ENCODE measurements at places on chromosomes 7 and 10.

GRCh38 chr10:635088-635861, 54.2 kb downstream of the DIP2C start:
- no peak for DNase-seq

GRCh38 chr10:69215405-69216171, 4.5 kb upstream of the HKDC1 start:
- no peak for DNase-seq

DNA sequence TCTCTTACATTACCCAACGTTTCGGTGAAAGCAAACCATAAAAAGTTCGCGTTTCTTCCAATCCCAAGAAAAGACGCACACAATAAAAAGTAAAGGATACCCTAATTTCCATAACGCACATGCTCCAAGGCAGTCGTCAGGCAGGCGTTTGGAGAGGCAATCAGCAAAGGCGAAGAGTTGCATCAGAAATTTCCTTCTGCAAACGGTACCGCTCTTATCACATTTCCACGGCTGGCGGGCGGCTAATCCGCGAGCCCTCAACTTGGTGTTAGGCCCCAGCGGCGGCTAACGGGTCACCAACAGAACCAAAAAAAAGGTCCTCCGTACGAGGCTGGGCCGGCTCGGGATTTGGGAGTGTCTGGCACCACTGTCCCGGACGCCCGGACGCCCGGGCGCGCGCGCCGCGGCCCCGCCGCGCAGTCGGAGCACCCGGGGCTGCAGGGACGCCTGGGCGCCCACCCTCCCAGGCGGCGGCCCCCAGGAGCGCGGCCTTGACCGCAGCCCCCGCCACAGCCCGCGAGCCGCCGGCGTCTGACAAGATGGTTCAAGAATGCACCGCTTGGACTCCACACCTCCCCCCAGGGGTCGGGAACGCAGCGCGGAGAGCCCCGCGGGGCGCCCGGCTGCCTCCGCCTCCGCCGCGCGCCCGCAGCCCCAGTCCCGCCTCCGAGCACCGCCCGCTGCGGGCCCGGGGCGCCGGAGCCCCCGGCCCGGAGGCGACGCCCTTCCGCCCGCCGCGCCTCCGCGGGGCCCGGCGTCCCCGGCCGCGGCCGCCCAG, 9.8 kb upstream of the GRB10 start:
- DNase-seq = no peak

DNA sequence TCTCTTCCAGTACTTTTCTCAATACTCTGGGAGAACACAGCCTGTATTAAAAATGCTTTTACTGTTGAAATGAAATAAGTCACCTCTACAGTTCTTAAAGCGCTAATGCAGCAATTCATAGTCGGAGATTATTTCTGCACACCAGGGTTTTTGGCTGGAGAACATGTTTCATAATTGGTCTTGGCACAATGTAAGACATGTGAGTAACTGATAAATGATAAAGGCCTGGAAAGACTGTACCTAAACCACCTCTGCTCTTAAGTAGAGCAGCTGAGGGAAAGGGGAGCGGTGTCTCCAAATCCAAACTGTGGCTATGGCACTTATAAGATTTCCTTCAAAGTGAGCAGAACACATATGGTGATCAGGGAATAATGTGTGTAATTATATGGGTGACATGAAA, 390.3 kb upstream of the MBL2 start:
- DNase-seq = no peak

DNA sequence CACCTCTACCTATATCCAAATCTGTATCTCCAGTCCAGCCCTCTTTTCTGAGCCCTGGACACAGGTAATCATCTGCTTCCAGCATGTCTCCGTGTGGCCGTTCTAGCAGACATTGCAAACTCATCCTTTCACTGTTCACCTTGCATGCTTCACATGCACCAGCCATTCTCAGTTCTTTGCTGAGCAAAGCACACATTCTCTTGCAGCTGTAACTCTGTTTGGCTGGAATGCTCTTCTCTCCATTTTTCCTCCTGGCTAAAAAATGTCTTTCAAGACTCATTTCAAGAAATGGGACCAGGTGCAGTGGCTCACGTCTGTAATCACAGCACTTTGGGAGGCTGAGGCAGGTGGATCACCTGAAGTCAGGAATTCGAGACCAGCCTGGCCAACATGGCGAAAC, 40.3 kb upstream of the NRF1 start:
- DNase-seq = no peak

DNA sequence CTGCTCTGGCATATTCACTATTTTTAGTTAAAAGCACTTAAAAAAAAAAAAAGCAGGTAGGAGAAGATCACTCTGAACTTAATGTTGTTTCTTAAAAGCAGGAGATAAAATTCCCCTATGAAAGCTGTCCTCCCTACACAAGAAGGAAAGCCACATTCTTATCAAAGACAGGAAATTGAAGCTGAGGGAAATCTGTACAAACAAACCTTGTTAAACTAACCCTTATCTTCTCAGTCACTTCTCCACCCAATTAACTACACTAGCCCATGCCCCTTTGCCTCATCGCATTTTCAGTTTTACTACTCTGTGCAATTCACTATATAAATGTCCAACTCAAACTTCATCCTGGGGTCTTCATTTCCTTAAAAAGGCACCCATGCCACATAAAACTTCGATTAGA, 2.7 kb upstream of the CDCA7L start:
- no peak for DNase-seq

- no peak for DNase-seq
Measured at GRCh38 chr10:21943633-21944265, 59.8 kb downstream of the DNAJC1 start.

DNA sequence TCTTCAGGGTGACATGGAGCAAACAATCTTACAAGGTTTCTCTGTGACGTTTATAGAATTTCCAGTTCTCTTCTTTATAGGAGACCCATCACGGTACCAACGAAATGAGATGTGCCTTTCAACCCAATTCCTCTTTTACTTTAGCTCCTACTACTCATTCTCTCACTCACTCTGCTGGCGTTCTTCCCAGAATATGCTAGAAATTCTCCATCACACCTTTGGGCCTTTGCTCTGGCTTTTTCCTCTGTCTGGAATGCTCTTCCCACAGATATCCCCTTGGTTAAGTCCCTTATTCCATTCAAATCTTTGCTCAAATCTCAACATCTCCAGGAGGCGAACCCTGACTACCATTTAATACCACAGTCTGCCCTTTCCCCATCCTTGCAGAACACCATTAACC, 39.0 kb downstream of the SEMA3C start:
- DNase-seq = no peak

- no peak for DNase-seq
Measured at GRCh38 chr7:104928721-104929400, 85.1 kb upstream of the KMT2E start.

DNA sequence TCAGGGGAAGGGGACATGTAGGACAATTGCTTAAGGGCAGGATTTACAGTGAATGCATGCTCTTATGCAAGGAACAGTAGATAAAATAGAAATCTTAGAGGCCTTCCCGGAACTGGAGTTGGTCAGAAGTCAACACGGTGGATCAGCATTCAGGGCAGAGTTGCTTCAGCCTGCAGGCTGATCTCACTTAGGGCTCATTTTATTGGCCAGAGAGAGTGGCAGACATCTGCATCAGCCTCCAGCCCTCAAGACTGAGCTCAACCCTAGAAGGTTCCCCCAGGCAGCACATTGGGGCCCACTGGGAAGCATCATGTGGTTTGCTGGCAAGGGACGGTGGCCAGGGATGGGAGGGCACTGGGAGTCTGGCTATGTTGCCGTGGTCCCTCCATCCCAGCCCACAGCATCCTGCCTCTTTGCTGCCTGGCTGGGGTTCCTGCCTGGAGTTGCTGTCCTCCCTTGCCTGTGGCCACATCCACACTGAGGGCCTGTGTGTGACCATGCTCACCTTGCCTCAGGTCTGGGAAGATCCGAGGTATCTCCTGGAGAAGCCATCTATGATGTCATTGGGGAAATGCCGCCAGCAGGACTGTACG, 13.0 kb downstream of the SCART1 start:
- DNase-seq = no peak

- no peak for DNase-seq
Measured at GRCh38 chr10:3472287-3473051, 299.9 kb upstream of the PITRM1 start.

- no peak for DNase-seq
Measured at GRCh38 chr7:47576866-47577306, 5.0 kb downstream of the TNS3 start.

- DNase-seq = no peak
Measured at GRCh38 chr10:2111965-2112364, 374.6 kb upstream of the ADARB2 start.

DNA sequence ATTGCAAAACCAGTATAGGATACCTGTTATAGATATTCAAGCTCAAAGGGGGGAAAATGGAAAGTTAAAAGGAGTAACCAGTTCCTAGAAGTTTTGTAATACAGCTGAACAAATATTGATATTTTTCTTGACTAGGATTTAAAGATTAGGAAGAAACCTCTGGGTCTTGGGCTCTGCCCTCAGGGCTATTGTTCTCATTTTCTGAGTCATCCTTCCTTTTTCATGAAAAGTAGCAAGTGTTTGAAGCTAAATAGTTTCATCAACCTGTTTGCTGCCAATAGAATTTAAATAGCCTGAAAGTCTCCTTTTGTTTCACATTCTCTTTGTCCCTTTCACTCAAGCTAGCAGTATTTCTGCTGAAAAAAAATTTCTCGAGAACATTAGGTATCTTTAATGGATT, 1061.1 kb upstream of the GHITM start:
- no peak for DNase-seq

- DNase-seq = no peak
Measured at GRCh38 chr7:20798081-20798693, 11.5 kb upstream of the SP8 start.

GRCh38 chr10:131833446-131834080, 67.2 kb upstream of the PPP2R2D start:
- no peak for DNase-seq

GRCh38 chr10:126014309-126014708, 117.9 kb downstream of the FANK1 start:
- no peak for DNase-seq
